Cortex of kidney (tissue), 1 donor: ENCODE measurements at places on chromosomes 11 and 22.

DNA sequence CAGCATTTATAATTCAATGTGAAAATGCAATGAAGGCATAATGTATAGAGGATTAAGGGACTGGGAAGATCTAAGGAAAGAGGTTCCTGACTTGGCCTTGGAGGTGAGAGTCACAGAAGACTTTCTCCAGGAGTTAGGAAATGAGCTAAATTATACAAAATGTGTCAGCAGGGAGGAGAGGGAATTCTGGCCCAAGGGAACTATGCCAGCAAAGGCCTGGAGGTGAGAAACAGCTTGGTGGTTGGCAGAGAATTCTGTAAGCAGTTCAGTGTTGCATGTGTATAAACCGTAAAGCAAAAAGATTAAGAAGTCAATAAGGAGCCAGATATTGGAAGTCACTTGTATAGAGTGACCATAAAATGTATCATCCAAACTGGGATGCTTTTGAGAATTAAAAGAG, 142.2 kb upstream of the SESN3 start:
- no peak for DNase-seq

DNA sequence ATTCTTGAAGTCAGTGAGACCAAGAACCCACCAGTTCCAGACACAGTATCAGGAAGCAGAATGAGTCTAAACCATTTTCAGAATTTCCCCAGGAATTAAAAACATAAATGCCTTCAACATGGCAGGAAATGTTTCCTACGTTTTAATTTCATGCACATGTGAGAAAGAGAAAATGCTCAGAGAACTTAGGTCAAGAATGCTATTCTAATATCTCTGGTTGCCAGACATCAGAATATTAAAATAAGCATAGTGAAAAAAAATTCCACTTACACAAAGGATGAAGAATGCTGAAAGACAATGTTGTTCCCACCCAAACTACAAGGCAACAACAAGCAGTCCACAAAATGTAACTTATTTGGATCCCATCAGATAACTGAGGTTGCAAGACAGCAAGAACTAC, 104.8 kb downstream of the RAB38 start:
- DNase-seq = no peak

DNA sequence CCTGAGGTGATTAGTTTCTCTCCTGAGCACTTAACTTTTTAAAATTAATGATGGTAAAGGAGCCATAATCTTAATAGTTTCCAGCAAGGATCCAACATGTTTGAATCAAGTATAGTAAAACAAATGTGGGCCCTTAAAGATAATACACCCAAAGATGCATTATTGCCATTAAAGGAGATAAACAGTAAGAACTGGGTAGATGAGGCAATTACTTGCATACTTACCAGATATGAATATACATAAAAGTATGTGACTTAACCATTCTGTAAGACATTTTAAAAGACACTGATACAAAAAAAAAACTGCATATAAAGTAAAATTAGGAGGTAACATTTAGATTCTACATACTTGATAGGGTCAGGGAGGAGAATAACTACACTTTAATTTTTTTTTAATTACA, 48.2 kb downstream of the CADM1 start:
- no peak for DNase-seq

- DNase-seq = no peak
These were observed 433.2 kb downstream of the MIAT start for GRCh38 chr22:27090611-27091011.

DNA sequence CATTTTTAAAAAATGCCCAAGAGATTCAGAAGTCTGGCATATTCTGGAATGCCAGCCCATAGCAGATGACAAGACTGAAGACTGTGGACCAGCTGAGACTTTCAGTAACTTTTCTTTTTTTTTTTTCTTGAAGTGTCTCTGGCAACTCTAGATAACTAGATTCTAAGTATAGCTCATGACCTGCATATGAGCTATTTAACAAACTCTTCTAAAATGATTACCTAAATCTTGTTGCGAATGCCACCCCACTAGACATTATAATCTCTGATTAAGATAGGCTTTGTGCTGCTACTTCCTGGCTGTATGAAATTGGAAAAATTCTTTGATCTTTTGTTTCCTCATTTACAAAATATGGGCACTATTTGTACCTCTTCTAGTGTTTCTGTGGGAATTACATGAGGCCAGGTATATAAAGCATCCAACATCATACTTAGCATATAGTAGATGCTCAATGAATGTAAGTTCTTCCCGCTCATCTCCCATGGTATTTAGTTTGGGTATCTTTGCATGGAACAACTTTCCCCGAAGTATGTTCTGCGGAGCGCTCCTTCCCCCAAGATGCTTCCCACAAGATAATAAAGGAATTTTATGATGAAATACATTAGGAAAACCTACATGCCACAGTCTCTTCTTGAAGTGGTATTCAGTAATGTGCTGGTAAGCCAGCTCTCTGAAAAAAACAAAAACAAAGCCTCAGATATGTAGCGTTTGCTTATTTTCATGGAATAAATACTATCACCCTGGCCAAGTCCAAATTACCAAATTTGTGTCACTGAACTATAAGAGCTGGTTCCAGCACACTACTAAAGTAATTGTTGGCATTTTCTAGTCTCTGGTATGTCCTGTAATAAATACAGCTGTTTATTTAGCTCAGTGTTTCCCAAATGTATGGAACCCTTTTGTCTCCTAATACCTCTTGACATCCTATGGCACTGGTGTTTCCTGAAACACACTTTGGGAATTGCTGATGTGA, 86.8 kb upstream of the TIMP3 start:
- no peak for DNase-seq

DNA sequence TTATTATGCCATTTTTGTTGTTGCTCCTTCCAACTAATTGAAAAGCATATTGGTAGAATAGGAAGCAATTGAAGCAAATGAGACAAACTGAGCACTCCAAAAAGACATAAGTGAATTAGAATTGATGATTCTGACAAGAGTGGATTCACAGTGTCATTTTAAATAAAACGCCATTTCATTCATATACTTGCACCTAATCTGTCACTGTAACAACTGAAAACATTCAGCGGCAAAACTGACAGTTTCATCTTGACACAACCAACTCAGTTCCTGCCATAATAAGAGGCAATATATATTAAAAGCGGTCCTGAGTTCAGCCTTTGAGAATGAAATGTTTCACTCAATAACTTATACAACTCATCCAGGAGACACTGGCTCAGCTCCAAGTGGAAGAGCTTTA, 306.8 kb downstream of the CNTN5 start:
- DNase-seq = no peak

GRCh38 chr11:73243093-73243485, 25.0 kb downstream of the P2RY2 start:
- no peak for DNase-seq

DNA sequence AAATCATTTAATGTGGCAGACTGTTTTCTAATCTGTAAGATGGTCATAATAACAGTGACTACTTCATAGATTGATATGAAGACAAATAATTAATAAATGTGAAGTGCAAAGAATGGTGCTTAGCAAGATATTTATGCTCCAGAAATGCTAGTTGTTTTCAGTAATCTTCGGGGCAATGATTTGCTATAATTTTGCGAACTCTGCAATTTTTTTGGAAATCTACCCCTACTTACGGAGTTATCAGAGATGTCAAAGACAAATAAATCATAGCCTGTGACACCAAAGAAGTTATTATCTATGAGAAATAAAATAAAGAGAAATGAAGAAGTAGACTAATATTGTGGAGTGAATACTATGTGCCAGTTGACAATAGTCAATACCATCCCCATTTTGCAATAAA, 634.1 kb upstream of the LRRC4C start:
- DNase-seq = no peak
